ENCODE measurements at places on chromosomes 3 and 15.

DNA sequence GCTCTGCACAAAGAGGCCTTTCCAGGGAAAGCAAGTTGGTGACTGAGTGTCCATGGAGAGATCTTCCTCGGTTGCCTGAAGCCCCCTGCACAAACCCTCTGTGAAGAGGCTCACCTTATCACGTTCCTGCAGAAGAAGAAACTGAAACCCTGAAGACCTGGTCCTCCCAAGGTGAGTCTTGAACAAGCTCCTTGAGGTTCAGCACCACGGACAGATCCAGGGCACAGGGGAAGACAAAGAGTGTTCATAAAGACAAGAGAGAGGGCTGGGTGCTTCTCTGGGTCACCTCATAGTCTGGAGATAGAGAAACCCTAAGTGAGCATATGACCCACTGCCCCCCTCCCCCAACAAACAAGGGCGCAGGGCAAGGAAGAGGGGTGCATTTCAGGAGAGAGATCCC lies 21.7 kb upstream of the TBC1D21 start:
- DNase-seq: no peak

DNA sequence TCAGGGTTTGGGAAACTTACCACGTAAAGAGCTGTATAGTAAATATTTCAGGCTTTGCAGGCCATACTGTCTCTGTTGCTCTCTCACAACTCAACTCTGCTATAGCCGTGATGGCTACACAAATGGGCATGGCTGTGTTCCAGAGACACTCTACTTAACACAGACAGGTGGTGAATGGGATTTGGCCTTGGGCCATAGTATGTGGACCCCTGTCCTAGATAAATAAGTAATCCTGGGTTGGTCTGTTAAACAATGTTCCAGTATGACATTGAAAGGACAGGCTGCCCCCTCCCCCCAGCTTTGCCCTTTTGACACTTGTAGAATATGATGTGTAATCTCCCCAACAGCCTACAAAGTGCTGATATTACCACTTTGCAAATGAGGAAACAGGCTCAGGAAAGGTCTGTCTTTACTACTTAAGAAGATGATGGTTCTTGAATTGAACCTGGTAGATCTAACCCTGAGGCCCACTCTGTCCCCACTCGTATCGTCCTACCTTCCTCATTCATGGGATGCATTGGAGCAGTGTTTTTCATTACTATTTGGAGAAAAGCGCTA lies 38.4 kb downstream of the SLCO3A1 start:
- no peak for DNase-seq

GRCh38 chr3:139269984-139270383 lies 73.8 kb upstream of the MRPS22 start:
- no peak for DNase-seq

DNA sequence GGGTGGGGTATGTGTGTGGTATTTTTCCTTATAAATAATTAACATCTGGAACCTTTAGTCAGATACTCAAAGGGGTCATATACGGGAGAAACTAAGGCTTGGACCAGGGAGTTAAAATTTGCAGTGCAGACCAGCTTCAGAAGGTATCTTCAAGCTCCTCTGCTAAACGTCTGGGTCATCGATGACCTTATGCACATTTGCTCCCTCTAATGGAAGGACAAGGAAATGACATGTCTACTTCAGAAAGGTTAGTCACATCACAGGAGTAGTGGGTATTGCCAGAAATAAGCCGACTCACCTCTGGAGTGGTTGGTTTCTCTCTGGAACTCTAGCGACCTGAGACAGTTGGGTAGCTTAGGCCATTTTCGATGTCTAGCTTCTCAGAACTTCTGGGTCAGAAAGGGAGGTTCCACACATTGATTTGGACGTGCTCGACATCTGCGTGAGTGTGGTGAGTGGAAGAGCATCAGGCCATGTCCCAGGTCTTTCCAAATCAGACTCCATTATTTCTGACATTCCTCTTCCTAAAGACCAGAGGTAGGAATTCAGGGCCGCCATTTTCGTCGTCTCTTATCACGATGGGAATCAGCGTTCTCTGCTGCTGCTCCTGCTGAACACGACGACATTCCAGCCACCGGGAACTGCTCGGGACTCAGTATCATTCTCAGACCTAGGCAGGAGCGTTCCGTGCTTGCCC lies 31.8 kb upstream of the RASA2 start:
- peak; percentile 74 for DNase-seq

GRCh38 chr3:59970376-59970775 lies 920.6 kb upstream of the CFAP20DC start:
- no peak for DNase-seq

GRCh38 chr3:116032176-116032575 lies 408.9 kb downstream of the GAP43 start:
- DNase-seq: no peak

DNA sequence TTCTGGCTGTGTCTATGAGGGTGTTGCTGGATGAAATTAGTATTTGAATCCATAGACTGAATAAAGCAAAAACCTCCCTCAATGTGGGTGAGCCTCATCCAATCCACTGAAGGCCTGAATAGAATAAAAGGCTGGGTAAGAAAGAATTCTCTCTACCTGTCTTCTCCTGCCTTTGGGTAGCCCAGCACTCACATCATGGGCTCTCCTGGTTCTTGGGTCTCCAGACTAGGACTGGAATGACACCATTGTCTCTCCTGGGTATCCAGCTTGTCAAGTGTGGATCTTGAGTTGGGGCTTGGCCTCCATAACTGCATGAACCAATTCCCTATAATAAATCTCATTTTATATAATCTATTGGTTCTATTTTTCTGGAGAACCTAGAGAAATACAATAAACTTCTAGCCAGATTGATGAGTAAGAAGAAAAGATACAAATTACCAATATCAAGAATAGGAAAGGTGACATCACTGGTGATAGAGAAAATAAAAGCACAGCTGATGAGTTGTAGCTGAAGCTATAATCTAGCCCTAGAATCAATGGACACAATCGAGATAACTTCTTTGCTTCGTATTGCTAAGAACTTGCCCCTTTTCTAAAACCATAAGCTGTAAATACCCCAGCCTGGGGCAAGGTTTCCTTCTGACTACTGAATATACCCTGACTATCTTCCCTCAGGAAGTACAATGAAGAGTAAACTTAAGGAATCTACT lies 106.4 kb downstream of the ANO10 start:
- DNase-seq: no peak

- no peak for DNase-seq
Observed at GRCh38 chr15:47614360-47615011, 102.8 kb upstream of the SEMA6D start.

Measured in NCI-H774 (cell line).